ENCODE measurements at places on chromosomes 13 and 19.

DNA sequence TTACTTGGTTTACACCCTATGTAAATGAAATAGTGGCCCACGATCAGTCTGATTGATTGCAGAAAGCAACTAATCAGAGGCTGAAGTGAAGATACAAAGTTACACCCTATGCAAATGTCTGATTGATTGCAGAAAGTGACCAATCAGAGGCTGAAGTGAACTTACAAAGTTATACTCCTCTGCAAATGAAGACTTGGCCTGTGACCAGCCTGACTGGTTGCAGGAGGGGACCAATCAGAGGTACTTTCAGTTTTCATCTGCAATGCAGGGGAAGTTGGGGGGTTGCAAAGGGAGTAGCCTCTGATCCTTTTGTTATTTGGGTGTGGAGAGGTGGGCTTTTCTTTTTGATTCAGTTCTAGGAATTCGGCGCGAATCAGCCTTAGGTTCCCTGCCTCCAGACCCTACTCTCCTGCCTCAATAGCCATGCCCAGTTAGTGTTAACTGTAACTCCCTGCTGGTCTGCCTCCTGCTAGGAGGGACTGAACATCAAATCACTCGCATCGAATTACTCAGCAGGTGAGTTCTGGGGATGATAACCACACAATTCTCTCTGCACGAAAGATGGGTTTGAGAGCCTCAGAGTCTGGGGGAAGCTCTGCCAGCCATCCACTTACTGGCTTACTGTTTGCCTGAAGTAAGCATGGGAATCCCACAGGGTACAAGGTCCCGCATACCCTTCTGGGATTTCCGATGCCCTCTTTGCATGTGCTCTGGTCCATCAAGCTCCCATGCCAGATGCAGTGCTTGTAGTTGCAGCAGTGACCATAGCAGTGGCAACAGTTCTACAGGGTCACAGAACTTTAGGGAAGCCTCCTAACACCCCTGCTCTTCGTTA is 7.5 kb downstream of the ARL11 start:
- no peak for DNase-seq

DNA sequence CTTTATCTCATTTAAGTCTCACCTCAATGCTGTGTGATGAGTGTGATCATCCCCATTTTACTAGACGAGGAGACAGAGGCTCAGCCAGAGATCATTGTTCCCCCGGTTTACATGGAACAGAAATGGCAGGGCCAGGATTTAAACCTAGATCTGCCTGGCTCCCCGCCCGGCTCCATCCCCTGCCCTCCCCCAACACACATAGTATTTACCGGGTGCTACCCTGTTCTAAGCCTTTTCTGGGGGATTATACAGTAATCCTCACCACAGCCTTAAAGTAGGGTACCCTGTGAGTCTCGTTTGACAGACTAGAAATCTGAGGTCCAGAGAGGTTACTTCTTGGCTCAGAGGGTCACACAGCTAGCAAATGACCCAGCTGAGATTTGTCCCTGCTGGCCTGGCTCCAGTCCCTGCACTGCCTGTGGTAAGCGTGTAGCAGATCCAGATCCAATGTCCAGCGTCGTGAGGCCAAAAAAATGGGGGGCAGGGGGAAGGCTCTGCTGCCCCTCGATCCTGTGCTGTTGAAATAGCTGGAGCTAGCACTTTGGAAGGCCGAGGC is 3.8 kb upstream of the KLC3 start:
- no peak for DNase-seq

GRCh38 chr13:46797501-46798237 is 708 bp upstream of the ESD start:
- DNase-seq = no peak

- DNase-seq = peak; percentile 52
These were observed 3.6 kb upstream of the KCNN4 start for GRCh38 chr19:43784241-43784980.

DNA sequence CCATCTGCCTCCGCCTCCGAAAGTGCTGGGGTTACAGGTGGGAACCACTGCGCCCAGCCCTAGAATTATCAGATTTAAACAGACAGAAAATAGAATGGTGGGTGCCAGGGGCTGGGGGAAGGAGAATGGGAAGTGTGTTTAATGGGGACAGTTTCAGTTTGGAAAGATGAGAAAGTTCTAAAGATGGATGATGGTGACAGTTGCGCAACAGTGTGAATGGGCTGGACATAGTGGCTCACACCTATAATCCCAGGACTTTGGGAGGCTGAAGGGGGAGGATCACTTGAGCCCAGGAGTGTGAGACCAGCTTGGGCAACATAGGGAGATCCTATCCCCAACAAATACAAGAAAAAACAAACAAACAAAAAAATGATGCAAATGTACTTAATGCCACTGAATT is 15.9 kb downstream of the KANK2 start:
- DNase-seq = no peak

DNA sequence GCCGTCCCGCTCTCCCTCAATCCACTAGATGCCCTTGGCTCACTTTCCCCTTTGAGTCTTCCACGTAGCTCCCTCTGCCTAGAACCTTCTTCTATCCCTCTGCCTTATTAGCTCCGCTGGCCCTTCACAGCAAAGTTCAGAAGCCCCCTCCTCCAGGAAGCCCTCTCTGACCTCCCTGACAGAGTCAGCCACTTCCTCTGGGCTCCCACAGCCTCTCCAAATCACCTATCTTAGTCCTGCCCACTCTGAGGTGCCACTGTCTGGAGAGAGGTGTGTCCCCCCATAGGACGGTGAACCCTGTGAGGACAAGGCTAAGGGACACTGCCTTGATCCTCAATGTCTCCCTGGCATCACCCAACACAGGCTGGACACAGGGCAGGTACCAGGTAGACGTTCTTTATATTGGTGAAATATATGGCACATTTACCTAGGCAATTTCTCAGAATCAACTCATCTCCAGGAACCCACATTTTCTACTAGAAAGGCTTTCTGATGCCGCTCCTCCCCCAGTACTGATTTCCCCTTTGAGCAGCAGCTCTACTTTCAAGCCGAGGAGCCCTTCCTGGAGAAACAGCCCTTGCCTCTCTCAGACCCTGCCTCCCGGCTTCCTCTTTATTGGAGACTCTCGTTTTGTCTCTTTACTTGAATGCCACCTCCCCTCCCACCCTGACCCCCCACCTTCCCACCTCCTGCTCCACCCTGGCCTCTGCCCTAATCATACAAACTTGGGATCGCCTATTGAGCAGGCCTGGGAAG is 3.4 kb upstream of the TGFB1 start:
- no peak for DNase-seq

- DNase-seq = no peak
These were observed 2.2 kb downstream of the TJP3 start for GRCh38 chr19:3710265-3710812.

DNA sequence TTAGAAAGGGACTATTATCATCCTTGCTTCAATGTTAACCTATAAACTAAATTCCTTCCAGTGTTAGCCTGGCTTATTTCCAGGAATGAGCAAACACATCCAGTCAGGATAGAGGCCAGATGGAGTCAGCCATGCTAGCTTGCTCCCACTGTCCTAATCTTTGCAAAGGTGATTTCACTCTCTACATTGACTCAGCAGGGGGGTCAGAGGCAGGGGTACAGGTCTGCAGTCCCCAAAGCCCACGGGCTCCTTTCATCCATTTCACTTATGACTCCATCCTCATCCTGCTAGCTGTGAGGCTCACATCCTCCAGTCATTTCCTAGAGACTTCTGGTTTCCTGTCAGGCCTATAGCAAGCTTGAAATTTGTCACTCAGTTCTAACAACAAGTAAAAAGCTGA is 63.4 kb upstream of the CEACAM8 start:
- DNase-seq = no peak

DNA sequence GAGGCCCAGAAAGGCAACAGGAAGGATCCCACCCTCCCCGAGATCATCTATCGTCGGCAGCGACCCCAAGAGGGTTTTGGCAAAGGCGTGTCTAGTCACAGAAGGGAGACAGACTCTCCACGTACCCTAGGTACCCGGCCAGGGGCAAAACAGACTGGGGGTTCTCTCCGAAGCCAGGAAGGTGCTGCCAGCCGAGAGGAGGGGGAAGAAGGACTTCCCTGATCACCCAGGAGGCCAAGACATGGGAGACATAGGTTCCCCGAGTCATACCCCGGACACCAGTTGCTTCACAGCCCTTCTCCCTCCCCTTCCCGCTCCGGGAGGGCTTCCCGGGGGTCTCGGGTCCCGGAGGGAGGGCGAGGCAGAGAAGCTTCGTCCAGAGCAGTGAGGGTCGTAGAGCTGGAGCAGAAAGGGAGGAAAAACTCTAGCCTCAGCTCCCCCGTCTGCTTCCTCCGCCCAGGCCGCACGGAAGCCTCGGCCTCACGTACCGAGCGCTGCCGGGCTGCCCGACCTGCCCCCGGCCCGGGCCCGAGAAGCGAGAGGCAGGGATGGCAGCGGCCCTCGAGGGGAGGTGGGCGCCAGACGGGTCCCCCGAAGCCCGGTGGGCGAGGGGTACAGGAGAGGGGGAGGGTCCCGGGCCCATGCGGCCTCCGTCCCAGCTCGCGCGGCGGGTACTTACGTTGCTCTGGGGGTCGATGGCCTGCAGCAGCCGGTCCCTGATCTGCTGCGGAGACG is 644 bp downstream of the MED26 start:
- no peak for DNase-seq

DNA sequence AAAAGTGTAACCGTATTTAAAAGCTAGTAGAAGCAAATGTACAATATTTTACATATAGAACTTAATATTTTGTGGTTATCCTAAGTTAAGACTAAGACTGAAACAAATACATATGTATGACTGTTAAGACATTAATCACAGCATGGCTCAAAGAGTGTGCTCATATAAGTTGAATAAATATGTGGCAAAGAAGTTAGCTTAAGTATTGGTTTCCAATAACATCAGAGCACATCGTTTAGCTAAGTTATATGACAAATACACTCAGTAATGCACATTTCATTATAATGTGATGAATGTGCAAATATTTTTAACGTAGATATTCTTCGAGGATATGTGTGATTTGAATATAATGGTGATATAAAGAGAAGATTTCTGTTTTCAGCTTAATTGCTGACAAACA is 253.8 kb downstream of the SLITRK5 start:
- DNase-seq = no peak

GRCh38 chr13:107866941-107867623 is 348.3 kb downstream of the LIG4 start:
- DNase-seq = no peak

- no peak for DNase-seq
These were observed 39.7 kb upstream of the RXFP2 start for GRCh38 chr13:31699650-31700049.

- no peak for DNase-seq
These were observed 917 bp upstream of the CLPTM1 start for GRCh38 chr19:44954278-44954648.

Measured in activated CD4-positive, alpha-beta T cell treated with anti-CD3 and anti-CD28 coated beads for 1 hour (primary cell).